ENCODE measurements at places on chromosomes 6 and 20.

DNA sequence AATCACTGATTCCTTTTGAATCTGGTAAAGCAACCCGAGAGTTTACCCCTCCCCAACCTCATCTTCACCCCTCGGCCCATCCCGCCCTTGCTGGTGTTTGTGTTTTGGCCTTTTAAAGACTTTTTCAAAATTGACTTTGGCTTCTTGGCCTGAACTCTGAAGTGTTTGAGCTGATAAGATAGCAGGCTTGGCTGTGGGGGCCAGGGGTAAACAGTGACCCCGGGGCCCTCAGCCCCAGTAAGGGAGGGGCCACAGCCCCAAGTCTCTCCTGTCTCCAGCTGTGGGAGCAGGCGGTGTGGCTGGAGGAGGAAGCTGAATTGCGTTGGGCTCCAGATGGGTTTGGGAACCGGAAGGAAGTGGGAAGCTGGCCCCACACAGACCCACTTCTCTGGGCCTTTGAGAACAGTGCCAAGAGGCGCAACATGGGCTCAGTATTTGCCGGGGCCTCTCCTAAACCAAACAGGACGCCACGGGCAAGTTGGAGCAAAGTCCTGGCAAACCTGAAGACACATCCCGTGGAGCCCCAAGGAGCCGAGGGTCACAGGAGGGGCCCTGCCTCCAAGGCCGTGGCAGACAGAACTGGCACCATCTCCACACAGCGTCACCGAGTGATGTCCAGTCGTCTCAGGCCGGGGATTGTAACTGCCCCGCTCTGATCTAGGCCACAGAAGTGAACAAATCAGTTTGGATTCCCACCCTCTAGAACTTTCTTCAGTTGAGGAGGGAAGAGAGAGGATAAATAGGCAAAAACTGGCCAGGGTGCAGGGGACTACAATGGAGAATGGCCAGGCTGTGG, 54.3 kb upstream of the PTPN1 start:
- DNase-seq = no peak

GRCh38 chr20:56829788-56830385, 200.8 kb downstream of the TFAP2C start:
- DNase-seq = no peak

DNA sequence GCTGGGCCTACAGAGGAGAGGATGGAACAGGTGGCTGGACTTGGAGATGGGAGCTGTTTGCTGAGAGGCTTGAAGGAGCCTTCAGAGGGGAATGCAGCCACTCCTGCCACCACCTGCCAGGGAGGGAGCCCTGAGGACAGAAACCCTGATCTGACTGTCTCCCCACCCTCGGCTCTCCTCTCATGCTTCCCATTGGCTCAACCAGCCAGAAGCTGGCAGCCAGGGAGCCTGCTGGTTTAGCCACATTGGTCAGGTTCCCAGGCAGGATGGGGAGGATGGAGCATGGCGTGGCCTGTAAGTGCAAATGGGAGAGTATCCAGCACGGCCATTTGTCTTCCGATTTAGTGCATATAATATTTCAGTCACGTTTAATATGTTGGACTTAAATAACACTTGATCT, 12.8 kb downstream of the TREM1 start:
- no peak for DNase-seq

DNA sequence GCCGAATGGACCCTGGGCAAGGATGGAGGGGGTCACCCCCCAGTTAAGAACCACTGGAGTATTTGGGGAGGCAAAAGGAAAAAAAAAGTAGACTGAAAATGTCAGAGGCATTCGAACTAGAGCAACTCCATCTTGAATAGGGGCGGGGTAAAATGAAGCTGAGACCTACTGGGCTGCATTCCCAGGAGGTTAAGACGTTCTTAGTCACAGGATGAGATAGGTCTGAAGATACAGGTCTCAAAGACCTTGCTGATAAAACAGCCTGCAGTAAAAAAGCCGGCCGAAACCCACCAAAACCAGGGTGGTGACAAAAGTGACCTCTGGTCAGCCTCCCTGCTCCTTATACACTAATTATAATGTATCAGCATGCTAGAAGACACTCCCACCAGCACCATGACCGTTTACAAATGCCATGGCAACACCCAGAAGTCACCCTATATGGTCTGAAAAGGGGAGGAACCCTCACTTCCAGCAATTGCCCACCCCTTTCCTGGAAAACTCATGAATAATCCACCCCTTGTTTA, 70.4 kb upstream of the KCNG1 start:
- no peak for DNase-seq

All from GM12891 (cell line).